ENCODE measurements at places on chromosomes 7 and 10. TPM values are rescaled to one million over a fixed set of nuclear protein-coding genes. Genes with fewer than 3 reads are reported as not detected.

Gene CALHM1
- 1.7 TPM for total RNA-seq

Gene MBL2
- not detected for total RNA-seq

Gene ATG9B
- 3.9 TPM for total RNA-seq

Gene PDSS1
- 5.7 TPM for total RNA-seq

Gene DLD
- total RNA-seq: 66.1 TPM

Gene ASCC1
- 52.4 TPM for total RNA-seq

Gene SLC13A1
- not detected for total RNA-seq

Gene SLC29A3
- total RNA-seq: 9.9 TPM

Gene GRM3
- 74.7 TPM for total RNA-seq

Gene RNF32
- total RNA-seq: 3.3 TPM

Gene OR2A1
- total RNA-seq: not detected

Gene PNLIP
- total RNA-seq: not detected

Gene ZNF503
- total RNA-seq: 8.0 TPM

Gene GSAP
- 15.3 TPM for total RNA-seq

Gene CPN1
- not detected for total RNA-seq

Gene NPTX2
- total RNA-seq: 20.3 TPM

Gene TFPI2
- 0.96 TPM for total RNA-seq

Gene ZNF775
- 13.4 TPM for total RNA-seq

Gene NKX2-3
- total RNA-seq: not detected

Gene CALCR
- total RNA-seq: not detected

Gene NOD1
- 4.5 TPM for total RNA-seq

Gene IKZF1
- total RNA-seq: 5.5 TPM

Gene LMOD2
- not detected for total RNA-seq

Gene FFAR4
- total RNA-seq: 0.88 TPM

Gene ZNF488
- total RNA-seq: 11.7 TPM

Gene SPDYE1
- total RNA-seq: not detected

Gene WNT16
- 0.77 TPM for total RNA-seq

Gene FBH1
- 66.4 TPM for total RNA-seq
